ENCODE measurements at places on chromosomes 16 and 17. TPM values are rescaled to one million over a fixed set of nuclear protein-coding genes. Genes with fewer than 3 reads are reported as not detected.

VAT1L gene
- total RNA-seq: 17.7 TPM

ARL4D gene
- total RNA-seq: 6.7 TPM

MYH13 gene
- total RNA-seq: not detected

CMTM3 gene
- 10.6 TPM for total RNA-seq

ST6GALNAC1 gene
- total RNA-seq: 3.8 TPM

RGS11 gene
- 14.8 TPM for total RNA-seq

TRPV3 gene
- 1.3 TPM for total RNA-seq

ERN2 gene
- not detected for total RNA-seq

CCL17 gene
- total RNA-seq: not detected

KCNJ2 gene
- total RNA-seq: 50.6 TPM

SIRT7 gene
- 6.3 TPM for total RNA-seq

DNAH9 gene
- total RNA-seq: 0.22 TPM

PSMB3 gene
- total RNA-seq: 167 TPM

HBA1 gene
- total RNA-seq: 48.9 TPM

KCNH6 gene
- not detected for total RNA-seq

ENKD1 gene
- total RNA-seq: 9.8 TPM

PIK3R6 gene
- 1.4 TPM for total RNA-seq

RUNDC3A gene
- total RNA-seq: 0.45 TPM

GUCY2D gene
- not detected for total RNA-seq

NDUFAF8 gene
- total RNA-seq: 53.7 TPM

PARD6A gene
- 3.7 TPM for total RNA-seq

CASKIN2 gene
- 36.6 TPM for total RNA-seq

TNFRSF17 gene
- not detected for total RNA-seq

SLFN12L gene
- total RNA-seq: 0.32 TPM

AXIN1 gene
- 14.4 TPM for total RNA-seq

KRTAP4-3 gene
- total RNA-seq: not detected

SEPTIN1 gene
- total RNA-seq: 2.5 TPM

IGF2BP1 gene
- total RNA-seq: not detected

GSG1L gene
- 1.9 TPM for total RNA-seq

CAPNS2 gene
- not detected for total RNA-seq

DYNLRB2 gene
- not detected for total RNA-seq

ENPP7 gene
- total RNA-seq: not detected

KRTAP1-3 gene
- total RNA-seq: not detected

NHLRC4 gene
- 0.52 TPM for total RNA-seq

NAGS gene
- 0.57 TPM for total RNA-seq

Measured in left ventricle myocardium superior (tissue), 1 donor.